ENCODE measurements at places on chromosomes 5 and 9. TPM values are rescaled to one million over a fixed set of nuclear protein-coding genes. Genes with fewer than 3 reads are reported as not detected.

Gene RAPGEF6
- 5.3 TPM for total RNA-seq

Gene CTXN3
- not detected for total RNA-seq

Gene SLC22A4
- total RNA-seq, result 2.2 TPM

Gene TRIM36
- total RNA-seq, result 1.7 TPM

Gene GPR150
- 0.47 TPM for total RNA-seq

Gene LCP2
- not detected for total RNA-seq

Gene EQTN
- total RNA-seq, result 0.23 TPM

All from hair follicular keratinocyte (primary cell).